Stimulated activated CD8-positive, alpha-beta memory T cell treated with anti-CD3 and anti-CD28 coated beads, Interleukin-7, amount 100 ng/mL, for 1 hour (primary cell): ENCODE measurements at places on chromosomes 4 and X.

DNA sequence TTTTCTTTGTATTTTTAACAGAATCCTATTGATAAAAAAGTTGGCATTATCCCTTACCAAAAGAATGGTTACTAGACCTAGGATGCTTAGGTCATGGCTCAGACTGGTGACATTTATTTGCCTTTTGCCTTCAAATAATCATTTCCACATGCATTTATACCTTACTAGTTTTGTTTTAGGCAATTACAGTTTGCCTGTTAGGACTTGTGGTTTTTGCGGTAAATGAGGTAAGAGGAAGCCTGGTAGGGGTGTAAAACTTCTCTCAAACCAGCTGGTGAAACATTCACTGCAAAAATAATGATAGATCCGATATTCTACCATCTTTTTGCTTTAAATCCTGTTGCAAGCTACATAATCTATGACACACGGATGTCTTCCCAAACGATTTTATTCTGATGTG, 12.1 kb downstream of the LAMP2 start:
- DNase-seq = no peak

DNA sequence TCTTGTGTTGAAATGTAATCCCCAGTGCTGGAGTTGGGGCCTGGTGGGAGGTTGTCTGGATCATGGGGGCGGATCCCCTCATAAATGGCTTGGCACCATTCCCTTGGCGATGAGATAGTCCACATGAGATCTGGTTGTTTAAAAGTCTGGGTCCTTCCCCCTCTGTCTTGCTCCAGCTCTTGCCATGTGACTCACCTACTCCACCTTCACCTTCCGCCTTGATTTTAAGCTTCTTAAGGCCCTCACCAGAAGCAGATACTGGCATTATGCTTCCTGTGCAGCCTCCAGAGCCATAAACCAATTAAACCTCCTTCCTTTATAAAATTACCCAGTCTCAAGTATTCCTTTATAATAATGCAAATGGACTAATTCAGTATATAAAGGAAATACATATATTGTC, 111.5 kb downstream of the NR3C2 start:
- no peak for DNase-seq

DNA sequence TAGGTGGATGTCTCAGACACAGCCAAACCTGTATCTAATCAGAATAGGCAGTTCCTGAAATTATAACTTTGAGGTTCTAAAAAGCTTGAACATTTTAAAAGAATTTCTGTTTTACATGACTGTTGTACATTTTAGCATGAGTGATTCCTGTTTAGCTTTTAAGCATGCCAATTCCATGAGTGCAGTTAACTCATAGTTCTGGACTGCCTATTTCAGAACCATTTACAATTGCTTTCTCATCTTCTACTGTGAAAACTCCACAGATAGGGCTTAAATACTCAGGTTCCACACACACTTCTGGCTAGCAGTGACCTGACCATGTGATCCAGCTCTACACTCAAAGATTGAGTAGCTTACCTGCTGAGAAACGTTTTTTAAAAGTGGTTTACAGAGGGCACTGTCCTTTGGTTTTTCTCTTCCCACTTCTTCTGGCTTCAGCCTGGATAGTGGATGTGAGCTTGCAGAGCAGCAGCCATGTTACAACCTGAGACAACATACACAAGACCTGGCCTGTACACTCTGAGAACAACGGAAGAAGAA, 280.8 kb downstream of the ANKRD50 start:
- no peak for DNase-seq

GRCh38 chr4:150176547-150176946, 98.3 kb downstream of the DCLK2 start:
- no peak for DNase-seq

DNA sequence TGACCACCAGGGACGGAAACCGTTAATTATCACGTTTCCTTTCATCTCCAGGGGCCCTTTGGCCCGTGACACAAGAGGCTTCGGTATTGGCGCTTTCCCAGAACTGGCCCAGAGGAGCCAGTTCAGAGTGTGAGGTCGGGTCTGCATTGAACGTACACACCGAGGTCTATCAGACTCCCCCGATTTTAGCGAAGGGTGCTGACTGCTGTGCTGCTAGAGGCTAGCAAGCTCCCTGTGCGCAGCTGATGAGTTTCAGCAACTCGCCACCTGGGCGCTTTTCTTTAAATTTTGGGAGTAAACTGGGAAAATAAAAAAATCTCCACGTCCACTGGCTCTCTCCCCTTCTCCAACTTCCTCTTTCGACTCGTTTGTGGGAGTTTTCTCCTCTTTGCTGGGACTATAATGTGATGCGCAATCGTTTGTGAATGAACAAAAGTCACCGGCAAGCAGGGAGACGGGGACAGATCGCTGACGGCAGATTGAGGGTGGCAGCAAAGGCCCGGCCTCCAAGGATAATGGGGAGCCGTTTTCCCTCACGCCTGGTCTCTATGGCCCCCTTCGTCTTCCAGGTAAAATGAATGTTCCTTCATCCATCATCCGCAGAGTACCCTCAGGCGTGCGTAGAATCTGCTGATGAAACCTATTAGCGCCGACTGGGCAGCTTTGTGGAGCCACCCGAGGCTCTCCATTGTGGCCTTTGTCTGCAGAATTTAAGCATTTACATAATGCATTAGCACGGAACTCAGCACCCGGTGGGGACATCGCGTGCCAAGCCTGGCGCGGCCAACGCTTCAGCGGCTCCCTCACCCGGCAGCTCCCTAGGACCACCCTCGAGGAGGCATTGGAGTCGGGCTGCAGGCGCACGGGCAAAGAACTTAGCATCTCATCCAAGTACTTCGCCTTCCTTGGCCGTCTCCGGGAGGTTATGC, 1.6 kb upstream of the LRAT start:
- DNase-seq = no peak
